ENCODE measurements at places on chromosomes 5 and 9.
A peak's percentile ranks its signal among the peaks of the same experiment; 100 is the strongest.

DNA sequence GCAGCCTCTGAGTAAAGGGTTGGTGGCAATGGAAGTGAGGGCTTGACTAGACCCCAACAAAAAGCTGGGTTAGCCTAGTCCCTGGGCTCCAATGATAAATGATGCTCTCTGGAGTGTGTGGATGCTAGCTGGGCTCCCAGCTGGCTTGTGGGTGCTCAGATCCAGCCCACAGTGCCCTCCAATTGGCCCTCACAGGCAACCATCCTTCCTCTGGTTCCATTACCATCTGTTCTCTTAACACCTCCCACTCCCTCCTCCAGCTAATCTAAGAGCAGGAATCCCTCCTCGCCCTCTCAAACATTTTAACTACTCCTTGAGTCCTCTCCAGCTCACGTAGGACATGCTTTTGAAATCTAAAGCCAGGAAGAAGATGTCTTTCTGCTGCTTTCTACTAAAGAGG is 25.2 kb upstream of the FRMD3 start:
- DNase-seq = no peak

DNA sequence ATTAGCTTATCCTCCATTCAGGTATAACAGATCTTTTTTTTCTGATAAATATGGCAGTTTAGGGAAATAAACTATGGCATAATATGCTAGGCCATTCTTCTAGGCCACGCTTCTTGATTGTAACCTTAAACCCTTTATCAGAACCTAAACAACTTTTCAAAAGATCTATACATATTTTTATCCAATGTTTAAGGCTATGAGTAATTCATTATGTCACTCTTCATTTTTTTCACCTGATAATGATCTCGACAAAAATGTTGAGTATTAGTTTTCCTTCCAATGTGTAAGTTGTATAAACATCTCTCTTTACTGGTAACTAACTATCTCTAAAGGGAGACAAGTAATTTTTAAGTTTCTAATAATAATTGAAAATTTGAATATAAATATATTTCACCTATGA is 2.4 kb upstream of the PCDHB4 start:
- no peak for DNase-seq

GRCh38 chr5:107395632-107396350 is 274.9 kb downstream of the EFNA5 start:
- no peak for DNase-seq

DNA sequence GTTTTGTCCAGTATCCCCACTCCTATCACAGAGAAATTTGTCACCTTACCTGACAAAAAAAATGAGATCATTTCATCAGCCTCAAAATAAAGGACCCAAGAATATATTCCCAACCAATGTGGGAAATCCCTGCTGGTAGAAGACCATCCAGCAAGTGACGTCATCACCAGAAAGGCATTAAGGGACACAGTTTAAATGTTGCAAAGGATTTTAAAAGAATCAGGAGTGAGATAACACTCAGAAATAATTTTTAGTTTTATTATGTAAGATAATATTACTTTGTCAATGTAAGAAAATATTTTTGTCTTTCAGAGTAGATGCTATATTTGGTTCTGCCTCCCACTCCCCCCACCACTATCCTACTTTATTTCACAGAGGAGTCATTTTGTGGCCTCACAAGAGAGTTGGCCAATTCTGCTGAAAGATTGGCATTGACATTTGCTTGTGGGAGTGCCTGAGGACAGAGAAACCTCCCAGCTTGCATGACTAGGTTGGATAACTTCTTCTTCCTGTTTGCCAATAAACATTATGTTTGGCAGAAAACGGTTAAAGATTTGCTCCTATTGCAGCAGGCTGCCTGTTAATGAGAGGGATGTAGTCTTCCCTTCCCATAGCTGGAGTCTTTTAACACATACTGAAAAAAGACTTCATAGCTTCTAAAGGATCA is 288.6 kb upstream of the DAB2 start:
- DNase-seq = peak; percentile 75

DNA sequence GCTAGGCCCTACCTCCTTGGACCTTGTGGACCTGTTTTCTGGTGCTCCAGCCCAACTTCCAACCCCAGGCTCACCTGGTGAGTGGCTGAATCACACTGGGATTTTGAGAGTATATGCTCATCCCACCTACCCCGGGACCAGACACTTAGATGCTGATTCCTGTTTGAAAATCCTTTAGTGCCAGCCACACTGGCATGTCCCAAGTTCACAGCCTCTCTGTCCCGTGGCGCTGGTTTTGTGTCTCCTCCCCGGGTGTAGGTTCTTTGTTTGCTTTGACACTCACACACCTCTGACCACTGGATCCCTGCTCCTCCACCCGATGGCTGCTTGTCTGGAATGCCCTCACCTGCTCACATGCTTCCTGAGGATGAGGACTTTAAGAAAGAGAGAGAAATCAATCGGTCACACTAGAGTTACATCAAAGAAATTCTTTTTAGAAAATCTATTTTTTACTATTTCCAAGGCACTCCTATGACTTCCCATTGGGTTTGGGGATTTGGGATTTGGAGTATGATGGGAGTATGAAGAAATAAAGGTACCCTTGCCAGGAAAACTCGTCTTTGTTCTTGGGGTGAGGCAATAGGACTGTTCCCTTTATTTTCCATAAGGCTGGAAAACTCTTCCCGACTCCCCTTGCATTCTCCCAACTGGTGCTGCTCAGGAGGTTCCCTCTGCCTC is 7.3 kb upstream of the SLC25A48 start:
- no peak for DNase-seq

Data from HL-60 (cell line).